ENCODE measurements at places on chromosomes 7 and 10. TPM values are rescaled to one million over a fixed set of nuclear protein-coding genes. Genes with fewer than 3 reads are reported as not detected.

The LLCFC1 gene
- total RNA-seq: not detected

The TACR2 gene
- total RNA-seq: 24.0 TPM

DNA sequence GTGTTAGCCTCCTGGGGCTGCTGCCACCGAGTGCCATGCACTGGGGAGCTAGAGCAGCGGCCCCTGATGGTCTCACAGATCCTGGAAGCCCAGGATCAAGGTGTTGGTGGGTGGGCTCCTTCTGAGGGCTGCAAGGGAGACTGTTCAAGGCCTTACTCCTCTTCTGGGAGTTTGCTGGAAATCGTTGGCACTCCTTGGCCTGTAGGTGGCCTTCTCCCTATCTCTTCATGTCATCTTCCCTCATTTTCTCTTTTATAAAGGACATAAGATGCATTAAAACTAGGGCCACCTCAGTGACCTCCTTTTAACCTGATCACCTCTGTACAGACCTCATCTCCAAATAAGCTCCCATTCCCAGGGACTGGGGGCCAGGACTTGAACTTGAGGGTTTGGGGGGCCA lies 27.0 kb upstream of the ZNF862 start:
- no peak overlapping the region for H3K4me3 ChIP-seq
- no peaks in the 10 kb centered on the region for H3K27me3 ChIP-seq
- no peak overlapping the region for H3K27ac ChIP-seq

- H3K27me3 ChIP-seq: no peaks in the 10 kb centered on the region
- DNase-seq: no peak
- no peak overlapping the region for H3K4me3 ChIP-seq
These were observed 183.7 kb downstream of the FGFR2 start for GRCh38 chr10:121414366-121415062.

GRCh38 chr7:12703881-12704280 lies 16.4 kb downstream of the ARL4A start:
- H3K4me3 ChIP-seq: no peak overlapping the region
- no peak overlapping the region for H3K27ac ChIP-seq
- peaks cover 30% of the 10 kb centered on the region for H3K4me1 ChIP-seq
- no peak for DNase-seq
- no peaks in the 10 kb centered on the region for H3K27me3 ChIP-seq
